LoVo (cell line): ENCODE measurements at places on chromosomes 5 and 9.
A peak's percentile ranks its signal among the peaks of the same experiment; 100 is the strongest.

DNA sequence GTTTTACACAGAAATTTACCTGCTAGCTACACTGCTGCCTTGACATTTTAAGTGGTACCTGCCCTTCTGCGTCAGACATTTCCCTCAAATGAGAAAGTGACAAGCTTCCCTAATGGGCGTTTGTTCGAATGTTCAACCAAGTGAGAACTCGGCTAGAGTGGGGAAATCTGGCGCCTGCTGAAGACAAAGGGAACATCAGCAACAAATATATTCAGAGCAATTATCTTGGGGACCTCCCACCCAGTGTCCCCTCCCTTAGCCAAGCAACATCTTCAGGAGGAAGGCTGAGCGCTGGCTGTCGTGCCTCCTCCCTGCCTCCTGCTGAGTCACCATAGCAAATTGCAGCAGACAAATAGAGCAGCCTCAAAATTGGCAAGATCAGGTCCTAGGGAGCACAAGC lies 57.1 kb downstream of the MFAP3 start:
- no peak for DNase-seq

DNA sequence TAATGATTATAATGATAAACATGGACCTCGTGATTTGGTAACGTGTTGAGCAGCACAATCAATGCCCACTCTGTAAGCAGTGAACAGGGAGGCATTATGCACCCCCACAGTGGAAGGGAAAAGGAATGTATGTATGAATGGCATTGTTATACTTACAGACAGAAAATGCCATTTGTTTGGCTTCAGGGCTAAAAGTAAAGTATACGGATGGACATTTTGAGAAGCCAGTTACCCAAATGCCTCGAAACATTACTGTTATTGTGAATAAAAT lies 260.2 kb upstream of the PPP1R2B start:
- no peak for DNase-seq

DNA sequence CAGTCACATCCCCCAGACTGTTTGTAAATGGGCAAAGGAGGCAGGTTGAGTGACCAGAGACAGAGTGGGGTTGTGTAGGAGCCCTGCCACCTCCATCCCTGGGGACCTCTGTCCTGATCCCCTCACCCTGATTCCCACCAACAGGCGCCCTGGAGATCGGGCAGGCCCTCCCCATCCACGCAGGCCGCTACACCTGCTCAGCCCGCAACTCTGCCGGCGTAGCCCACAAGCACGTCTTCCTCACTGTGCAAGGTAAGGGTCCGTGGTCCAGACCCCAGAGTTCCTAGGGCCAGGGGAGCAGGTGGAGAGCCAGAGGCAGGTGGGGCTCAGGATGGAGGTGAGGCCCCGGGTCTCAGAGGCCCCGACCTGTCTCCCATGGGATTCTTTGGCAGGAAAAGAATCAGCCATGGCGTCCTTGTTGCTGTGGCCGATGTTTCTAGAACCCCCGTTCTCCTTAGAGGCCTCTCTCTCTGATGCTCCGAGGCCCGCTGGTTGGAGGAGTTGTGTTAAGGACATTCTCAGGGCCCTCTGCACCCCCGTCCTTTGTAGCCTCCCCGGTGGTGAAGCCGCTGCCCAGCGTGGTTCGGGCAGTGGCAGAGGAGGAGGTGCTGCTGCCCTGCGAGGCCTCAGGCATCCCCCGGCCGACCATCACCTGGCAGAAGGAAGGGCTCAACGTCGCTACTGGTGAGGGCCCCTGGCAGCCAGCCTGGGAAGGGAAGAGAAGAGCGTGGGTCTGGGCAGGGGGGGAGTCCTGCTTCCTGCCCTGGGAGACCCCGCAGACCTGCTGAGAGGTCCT lies 41.9 kb upstream of the ASS1 start:
- no peak for DNase-seq

DNA sequence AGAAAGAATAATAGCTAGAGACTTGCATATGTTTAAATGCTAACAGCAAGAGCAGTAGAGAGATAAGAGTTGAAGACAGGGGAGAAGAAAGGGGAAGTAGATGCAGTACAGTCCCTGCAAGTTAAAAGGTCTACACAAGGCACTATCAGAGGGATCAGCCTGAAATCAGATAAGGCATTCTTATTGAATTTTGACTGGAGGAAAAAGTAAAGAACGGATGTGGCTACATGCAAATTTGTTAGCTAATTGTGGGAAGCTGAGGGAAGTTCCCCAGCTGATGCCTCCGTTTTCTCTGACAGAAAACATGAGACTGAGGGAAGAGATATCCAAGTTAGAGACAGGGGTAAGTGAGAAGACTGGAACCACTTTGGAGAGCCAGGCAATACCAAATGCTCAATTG lies 12.9 kb upstream of the RHOBTB3 start:
- no peak for DNase-seq

- DNase-seq: no peak
Measured at GRCh38 chr5:40774623-40775022, 18.9 kb upstream of the TTC33 start.

DNA sequence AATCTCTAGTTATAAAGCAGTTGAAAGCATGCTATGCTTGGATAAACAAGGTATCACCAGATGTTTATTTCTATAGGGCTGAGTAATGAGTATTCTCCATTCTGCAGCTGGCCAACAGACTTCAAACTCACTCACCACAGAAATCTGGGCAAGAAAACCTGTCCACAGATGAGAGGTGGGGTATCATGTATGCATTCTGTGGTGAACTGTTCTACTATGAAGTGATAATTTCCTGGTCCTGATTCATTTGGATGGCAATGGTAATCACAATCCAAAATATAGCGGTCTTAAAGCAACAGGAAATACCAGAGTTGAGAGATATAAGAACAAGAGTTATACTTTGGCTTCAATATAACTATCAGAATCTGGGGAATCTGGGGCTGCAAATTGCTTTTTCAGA lies 65.9 kb upstream of the EFNA5 start:
- no peak for DNase-seq

GRCh38 chr9:105425816-105426433 lies 21.9 kb upstream of the FSD1L start:
- no peak for DNase-seq

DNA sequence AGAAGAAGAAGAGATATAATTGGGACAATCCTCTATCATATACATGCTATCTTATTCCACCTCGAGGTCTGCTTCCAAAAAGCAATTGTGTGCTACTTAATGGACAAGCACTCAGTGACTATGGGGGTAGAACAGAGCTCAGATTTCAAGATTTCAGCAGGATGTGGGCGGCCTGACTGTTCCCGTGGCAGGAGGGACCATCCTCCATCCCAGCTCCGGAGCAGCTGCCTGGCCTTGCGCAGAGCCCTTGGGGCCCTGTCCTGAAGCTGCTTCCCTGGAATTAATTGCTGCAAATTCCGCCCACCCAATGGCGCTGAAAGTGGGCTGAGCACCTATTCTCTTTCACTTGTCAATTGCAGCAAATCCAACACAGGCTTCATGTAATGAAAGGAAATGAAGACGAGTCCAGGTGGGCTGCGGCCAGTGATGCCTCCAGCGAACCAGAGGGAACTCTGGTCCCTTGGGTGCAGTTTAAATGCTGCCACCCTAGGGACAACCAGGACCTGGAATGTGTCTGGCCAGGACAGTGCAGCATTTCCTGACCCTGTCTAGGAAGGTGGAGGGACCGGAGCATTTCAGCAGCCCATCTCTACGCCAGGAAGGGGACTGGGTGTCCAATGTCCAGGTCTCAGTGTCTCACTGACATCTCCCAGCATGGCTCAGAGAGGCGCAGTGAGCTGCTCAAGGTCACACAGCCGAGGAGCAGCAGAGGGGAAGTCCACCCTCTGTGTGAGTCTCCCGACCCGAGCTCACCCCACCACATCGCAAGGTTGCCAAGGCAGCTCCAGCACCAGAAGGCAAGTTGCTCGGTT lies 50.5 kb upstream of the FCN1 start:
- no peak for DNase-seq

DNA sequence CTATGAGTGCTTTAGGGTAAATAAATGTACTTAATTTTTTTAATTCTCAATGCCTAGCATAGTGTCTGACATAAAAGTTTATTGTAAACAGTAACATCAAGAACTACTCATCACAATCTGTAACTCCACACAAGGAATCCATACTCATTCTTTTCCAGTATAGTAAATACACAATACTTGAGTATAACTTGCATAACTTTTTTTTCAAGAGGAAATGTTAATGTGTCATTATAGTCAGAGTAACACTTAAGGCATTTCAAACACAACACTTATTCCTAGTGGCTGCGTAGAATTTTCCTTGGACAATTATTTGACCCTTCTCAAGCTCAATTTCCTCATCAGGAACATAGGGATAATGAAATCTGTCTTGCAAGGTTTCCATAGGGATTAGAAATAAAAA lies 584.3 kb downstream of the CAAP1 start:
- no peak for DNase-seq

DNA sequence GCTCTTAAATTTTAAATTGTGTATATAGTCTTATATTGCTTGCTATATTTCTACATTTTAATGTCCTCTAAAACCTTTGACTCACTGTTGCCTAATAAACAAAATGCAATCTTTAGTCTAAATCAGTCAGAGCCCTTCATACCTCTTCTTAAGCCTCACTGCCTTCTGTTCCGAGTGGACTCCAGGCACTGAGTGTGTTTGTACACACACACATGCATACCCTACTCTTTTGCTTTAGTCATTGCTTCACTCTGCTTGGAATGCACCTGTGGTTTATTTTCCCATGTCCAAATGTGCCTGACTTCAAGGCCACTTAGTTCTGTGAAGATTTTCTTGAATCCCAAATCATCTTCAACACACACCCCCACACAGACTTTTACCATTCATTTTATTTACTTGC lies 60.9 kb downstream of the SLC12A2 start:
- no peak for DNase-seq

GRCh38 chr5:52743970-52744369 lies 43.7 kb upstream of the ITGA1 start:
- DNase-seq: no peak

DNA sequence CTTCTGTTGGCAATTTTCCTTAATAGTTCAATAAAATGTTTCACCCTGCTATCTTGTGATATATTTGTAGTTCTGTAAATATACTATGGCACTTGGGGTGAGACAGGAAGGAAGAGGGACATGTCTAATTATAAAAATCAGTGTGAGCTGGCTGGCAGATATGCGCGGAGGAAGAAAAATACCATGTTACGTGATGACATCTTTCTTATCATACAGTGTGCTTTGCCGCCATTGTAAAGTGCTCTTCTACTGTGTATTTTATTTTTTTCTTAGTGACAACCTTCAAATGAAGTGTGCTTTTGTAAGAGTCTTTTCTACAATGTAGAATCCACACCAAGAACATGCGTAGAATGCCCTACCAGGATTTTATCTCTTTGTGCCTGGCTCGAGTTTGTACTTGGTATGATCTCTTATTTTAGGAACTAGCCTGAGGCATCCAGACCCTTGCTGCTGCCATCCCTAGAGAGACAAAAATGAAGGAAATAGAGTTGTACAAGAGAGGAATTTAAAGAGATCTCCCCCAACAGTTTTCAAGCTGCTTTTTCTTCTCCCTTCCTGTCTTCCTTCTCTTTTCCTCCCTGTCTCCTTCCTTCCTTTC lies 46.7 kb upstream of the RIOK2 start:
- no peak for DNase-seq

- no peak for DNase-seq
Measured at GRCh38 chr5:132267931-132268768, 10.7 kb downstream of the PDLIM4 start.

DNA sequence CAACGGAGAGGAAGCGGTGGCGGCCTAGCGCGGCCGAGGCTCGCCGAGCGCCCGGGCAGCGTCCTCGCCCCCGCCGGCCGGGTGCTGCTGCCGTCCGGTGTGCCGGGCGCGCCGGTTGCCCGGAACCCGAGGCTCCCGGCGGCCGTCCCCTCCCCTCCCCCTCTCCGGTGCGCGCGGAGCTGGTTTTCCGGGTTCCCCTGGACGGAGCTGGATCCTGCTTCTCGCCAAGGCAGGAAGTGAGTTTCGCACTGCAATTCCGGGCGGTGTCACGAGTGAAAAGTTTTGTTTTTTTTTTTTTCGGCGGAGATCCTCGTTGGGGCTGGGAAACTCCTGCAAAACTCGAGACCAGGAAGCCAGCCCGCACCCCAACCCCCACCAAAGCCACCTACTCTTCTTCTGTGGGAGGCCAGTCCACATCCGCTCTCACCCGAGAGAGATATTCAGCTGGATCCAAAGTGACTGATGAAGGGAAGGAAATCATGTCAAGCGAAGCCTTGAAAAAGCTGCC lies at the start of gene ERBIN:
TSS of gene ERBIN (plus strand) at position 300 of the 508 bp plus-strand sequence. CDS start 66,144 bp downstream, outside the sequence.
- peak; percentile 66 for DNase-seq

DNA sequence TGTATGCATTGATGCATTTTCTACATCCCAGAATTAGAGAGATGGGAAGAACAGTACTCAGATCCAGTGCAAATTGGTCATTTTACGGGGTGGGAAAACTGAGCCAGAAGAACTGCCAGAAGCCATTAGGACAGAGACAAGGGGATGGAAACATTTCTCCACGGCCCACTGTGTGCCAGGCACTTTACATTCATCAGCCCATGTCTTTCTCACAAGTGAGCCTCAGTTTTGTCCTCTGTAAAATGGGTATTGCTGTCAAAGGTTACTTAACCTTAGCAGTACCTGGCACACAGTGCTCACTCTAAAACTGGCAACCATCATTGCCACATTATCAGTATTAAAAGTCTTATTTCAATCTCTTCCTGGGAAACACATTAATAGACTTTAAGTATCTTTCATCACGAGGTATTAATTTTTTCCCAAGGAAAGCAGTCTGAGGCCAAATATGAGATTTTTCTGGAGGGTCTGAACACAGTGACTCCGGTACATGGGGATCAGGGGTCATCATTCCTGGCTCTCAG lies 5.2 kb downstream of the DUSP1 start:
- DNase-seq: no peak

DNA sequence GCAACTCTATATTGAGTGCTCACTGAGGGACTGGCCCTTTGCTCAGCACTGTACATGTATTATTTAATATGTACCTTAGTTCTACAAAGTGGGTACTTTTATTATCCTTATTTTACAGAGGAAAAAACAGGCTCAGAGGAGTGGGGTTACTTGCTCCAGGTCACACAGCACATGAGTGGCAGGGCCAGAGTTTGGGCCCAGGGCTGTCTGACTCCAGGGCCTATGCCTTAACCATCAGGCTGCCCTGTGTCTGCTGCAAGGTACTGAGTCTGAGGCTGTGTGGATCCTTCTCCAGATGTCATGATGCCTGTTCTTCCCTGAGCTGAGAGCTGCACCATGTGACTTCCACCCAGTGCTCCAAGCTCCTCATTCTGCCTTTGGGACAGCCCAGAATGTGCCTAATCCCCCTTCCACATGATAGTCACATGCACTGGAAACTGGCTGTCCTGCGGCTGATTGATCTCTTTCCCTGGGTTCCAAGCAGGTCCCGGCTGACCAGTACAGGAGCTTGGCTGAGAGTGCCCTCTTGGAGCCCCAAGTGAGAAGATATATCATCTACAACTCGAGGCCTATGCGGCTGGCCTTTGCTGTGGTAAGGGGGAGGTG lies 15.4 kb downstream of the TMEM268 start:
- DNase-seq: no peak
